ENCODE measurements at places on chromosomes 7 and 10.
A peak's percentile ranks its signal among the peaks of the same experiment; 100 is the strongest.

DNA sequence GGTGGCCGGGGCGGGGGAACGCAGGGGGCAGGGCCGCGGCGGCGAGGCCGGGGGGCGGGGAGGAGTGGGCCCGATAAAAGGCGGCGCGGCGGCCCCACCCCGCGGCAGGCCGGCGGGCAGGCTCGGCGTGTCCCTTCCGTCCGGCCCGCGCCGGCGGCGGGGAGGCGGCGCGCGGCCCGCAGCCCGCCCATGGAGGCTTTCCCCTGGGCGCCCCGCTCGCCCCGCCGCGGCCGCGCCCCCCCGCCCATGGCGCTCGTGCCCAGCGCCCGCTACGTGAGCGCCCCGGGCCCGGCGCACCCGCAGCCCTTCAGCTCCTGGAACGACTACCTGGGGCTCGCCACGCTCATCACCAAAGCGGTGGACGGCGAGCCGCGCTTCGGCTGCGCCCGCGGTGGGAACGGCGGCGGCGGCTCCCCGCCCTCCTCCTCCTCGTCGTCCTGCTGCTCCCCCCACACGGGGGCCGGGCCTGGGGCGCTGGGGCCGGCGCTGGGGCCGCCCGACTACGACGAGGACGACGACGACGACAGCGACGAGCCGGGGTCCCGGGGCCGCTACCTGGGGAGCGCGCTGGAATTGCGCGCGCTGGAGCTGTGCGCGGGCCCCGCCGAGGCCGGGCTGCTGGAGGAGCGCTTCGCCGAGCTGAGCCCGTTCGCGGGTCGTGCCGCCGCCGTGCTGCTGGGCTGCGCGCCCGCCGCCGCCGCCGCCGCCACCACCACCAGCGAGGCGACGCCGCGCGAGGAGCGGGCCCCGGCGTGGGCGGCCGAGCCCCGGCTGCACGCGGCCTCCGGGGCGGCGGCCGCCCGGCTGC is at the start of gene NANOS1:
Gene NANOS1, plus strand, starts transcription at position 102 of the 808 bp plus-strand sequence. Its CDS starts 88 bp downstream, at position 190.
- DNase-seq = peak; percentile 11

DNA sequence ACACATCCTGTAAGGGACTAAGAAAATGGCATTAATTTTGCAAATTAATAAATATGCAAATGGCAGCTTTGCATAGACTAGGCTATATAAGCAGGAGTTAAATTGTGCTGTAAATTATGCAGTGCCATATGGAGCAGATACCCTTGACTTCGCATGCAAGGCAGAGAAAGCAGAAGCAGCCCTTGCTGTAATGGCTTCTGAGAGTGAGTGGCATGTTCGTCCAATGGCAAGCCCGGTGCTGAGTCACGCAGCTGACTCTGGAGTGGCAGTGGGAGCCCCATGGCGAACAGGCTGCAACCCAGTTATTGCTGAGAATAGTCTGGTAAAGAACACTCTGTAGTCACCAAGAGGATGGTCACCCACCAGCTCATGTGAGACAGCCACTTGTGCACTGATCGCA is 1186.5 kb downstream of the TYW1 start:
- no peak for DNase-seq

- DNase-seq = no peak
These were observed 102.2 kb downstream of the TCF7L2 start for GRCh38 chr10:113052076-113052830.

- DNase-seq = no peak
These were observed 534.9 kb upstream of the GALNT17 start for GRCh38 chr7:70597066-70597465.

- no peak for DNase-seq
These were observed 91.1 kb downstream of the CALN1 start for GRCh38 chr7:72321081-72321480.

GRCh38 chr7:80517282-80517747 is 5.5 kb upstream of the GNAT3 start:
- no peak for DNase-seq

DNA sequence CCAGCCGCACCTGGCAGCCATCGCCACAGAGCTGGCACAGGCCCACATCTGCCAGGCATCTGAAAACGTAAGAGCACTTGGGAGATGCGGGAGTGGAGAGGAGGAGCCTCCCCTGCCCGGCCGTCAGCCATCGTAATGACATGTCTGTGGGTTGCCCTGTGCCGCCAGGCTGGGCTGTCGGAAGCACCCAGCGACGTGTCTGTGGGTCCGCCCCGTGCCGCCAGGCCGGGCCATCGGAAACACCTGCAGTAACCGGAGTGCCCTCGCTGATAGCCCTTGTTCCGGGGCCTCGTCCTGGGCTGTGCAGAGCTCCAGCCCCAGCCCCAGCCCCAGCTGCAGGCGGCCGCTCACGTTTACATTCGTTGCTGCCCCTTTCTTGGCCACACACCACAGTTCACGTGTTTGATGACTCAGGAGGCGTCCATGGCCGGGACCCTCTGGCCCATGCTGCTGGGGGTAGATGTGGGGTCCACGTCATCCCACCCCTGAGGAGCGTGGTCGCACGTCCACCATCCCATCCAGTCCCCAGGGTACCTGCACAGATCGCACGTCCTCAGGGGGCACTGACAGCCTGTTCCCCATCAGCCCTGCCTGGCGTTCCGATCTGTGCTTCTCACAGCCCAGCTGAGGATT is 30.0 kb upstream of the PRKAR1B start:
- DNase-seq = no peak

DNA sequence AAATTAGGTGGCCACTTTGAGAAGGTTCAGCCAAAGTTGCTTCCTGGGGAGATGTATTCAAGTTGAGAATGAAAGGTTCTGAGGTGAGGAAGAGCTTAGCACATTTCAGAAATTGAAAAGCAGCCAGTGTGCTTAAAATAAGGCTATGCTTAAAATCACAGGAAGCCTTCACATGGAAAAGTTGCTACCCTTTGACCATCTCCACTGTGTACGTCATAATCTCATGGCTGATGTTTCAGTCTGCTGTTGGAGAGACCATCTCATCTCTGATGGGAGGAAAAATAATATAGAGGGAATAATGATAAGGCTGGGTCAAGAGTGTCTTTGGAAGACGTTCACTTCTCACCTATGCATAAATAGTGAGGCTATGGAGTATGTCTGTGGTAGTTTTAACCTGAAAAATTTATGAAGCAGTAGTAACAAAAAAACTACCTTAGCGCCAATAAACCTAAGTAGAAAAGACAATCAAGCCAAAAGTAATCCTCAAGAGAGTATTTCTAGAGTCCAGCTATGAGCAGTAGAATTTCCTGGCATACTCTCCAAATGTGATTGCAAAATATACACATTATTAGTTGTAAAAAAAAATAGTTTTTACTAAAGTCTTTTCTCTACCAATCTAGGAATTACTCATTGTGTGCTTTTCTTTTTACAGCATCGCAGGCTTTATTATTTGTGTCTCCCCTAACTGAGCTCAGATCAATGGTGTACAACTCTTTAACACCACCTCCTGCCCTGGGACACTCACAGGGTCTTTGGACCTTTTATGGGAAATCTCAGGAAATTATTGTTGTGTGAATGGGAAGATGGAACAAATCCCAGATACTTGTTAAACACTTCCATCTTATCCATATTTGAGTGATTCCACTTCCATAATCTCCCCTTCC is 435.2 kb upstream of the LRGUK start:
- DNase-seq = no peak

DNA sequence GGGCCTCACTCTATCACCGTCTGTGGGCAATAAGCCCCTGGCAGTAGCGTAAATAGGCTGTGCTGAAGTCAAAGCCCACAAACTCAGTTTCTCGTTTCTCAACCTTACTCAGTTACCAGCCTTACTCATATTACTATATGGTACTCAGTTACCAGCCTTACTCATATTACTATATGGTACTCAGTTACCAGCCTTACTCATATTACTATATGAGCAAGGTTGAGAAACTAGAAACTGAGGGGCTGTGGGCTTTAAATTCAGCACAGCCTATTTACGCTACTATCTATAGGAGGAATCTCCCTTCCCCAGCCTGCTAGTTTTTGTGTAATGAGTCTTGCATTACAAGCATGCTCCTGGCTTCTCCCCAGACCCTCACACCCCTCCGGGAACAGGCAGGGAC is 35.4 kb downstream of the CCDC3 start:
- no peak for DNase-seq

GRCh38 chr7:17939606-17940301 is 540 bp downstream of the SNX13 start:
- peak; percentile 49 for DNase-seq

- DNase-seq = no peak
These were observed 38.0 kb downstream of the ZNF777 start for GRCh38 chr7:149422914-149423301.

GRCh38 chr7:123655614-123656013 is at the start of gene LMOD2:
Gene LMOD2, plus strand, starts transcription at chr7:123655866. Its CDS starts 98 bp downstream, at chr7:123655964.
- no peak for DNase-seq

GRCh38 chr7:35624299-35625186 is 70.4 kb downstream of the HERPUD2 start:
- DNase-seq = peak; percentile 56

DNA sequence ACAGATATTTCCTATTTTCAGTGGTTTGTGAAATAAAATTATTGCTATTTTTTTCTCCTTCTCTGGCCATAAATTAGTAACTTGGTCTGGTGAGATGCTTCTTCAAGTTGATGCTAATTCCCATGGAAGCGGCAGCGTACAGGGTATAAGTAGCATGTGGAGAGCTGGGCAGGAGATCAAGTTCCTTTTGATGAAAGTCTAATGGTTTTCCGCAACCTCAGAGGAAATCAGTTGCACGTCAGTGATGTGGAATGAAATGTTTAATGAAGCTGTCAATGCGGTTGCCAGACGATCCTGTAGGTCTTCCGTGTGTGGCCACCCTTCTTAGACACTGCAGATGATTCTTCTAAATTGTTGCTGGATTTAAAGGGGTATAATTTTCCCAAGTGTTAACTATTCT is 236.4 kb upstream of the GRM3 start:
- DNase-seq = no peak

- DNase-seq = no peak
These were observed 22.2 kb downstream of the GPNMB start for GRCh38 chr7:23268746-23269145.

- DNase-seq = no peak
These were observed 7.6 kb upstream of the ADO start for GRCh38 chr10:62796896-62797295.

- no peak for DNase-seq
These were observed 362.7 kb downstream of the GLRX3 start for GRCh38 chr10:130498934-130499333.

GRCh38 chr10:124596116-124596785 is 134.6 kb downstream of the LHPP start:
- DNase-seq = no peak

DNA sequence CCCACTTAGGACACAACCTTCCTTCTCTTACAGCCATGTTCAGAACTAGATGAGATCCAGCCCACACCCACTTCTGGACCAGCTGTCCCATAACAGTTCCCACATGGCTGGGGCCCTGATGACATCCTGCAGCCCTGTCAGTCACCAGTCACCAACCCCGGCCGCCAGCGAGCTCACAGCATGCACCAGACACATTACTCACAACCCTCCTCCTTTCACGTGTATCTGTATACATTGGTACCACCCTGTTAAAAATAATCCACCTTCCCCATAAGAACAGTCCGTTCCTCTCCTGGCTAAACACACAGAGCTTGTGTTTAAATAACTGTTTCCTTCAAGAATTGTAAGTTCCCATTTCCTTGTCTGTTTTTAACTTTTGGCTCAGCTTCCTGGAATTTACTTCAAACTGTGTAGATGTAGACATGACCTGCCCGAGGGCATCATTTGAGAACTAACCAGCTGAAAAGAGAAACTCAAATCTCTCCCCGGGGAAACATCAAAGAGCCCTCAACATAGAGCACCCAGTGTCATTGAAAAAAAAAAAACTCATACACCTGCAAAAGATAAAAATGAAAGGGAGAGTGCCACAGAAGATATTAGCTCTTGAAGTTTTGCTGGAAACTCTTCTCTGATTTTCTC is 26.0 kb upstream of the PRLHR start:
- DNase-seq = peak; percentile 13

DNA sequence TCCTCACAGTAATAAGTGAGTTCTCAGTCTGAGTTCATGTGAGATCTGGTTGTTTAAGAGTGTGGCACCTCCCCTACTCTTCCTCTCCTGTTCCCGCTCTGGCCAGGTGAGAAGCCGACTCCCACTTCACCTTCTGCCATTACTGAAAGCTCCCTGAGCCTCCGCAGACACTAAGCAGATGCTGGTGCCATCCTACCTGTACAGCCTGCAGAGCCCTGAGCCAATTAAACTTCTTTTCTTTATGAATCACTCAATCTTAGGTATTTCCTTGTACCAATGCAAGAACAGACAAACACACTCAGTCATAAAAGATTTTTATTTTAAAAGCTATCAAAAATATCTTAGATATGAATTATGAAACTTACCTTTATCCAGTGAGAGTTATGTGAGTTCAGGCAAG is 39.5 kb upstream of the PFKP start:
- DNase-seq = no peak

DNA sequence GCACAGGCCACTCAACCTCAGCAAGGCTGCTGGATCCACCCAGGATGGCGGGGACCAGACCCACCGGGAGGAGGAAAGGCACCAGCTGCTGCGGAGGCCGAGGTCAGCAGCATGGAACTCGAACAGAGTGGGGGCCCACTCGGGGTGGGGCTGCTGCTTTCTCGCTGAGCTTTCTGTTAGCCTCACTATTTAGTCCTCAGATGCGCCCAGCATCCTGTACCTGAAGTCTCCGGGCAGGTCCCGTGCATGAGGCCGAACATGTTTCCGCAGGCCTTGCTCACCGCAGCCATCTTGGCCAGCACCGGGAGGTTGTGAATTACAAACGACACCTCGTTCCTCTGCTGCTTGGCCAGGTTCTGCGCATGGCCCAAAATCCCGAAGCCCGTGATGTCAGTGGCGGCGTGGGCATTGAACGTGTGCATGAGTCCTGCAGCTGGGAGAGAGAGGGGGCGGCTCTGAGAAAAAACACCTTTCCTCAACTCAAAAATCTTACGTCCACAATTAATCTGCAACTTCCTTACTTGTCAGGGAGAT is 22.8 kb upstream of the PHYH start:
- no peak for DNase-seq

GRCh38 chr7:55572378-55573233 is at the start of gene VOPP1:
Gene VOPP1, minus strand, starts transcription at chr7:55572502. Its CDS starts 178 bp downstream, at chr7:55572324.
- peak; percentile 65 for DNase-seq

GRCh38 chr7:209906-210305 is 17.5 kb downstream of the FAM20C start:
- DNase-seq = no peak

- no peak for DNase-seq
These were observed 304.5 kb downstream of the WDR37 start for GRCh38 chr10:1360558-1361164.

- DNase-seq = no peak
These were observed 20.1 kb downstream of the RUNDC3B start for GRCh38 chr7:87648316-87648715.

DNA sequence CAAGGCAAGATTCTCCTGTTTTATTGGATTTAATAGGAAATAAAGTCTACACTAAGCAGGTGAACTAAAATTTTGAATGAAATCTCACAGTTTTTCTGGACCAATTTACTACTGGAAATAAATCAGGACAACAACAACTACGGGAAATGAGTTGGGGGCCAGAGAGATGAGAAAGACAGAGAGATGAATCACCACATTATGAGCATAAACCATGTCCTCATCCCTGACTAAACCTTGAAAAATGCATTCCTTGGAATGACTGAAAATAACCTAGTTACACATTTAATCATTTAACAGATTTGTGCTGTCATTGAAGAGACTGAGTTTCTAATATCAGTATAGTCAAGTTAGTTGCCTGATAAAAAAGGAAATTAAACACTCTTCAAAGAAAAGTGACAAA is 608.4 kb upstream of the KCND2 start:
- DNase-seq = no peak

Data from CD4-positive, alpha-beta T cell treated with Interleukin-21 for 1 hour (primary cell).